ENCODE measurements at places on chromosomes 5 and 9. TPM values are rescaled to one million over a fixed set of nuclear protein-coding genes. Genes with fewer than 3 reads are reported as not detected.

The GFRA3 gene
- total RNA-seq: not detected

DNA sequence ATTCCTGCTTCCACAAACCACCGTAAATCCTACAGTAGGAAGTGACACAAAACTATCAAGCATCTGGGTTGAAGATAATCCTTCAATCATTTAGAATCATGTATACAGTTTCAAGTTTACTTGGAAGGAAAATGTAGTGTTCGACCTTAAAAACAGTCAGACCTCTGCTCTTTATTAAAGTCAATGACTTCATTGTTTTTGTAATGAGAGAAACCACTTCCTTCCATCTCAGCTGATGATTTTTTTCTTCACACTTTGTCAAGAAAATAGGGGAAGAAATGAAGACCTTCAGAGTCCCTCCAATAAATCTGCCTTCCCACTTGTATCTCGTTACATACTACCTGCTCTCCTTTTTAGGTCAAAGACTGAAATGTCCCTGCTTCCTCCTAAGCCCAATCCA, 30.1 kb downstream of the TUSC1 start:
- no peaks in the 10 kb centered on the region for H3K27me3 ChIP-seq
- H3K4me3 ChIP-seq: no peak overlapping the region
- no peak for DNase-seq
- no peaks in the 10 kb centered on the region for H3K4me1 ChIP-seq
- H3K36me3 ChIP-seq: no peaks in the 10 kb centered on the region

GRCh38 chr9:135240222-135240621, 152.8 kb downstream of the OLFM1 start:
- no peak for DNase-seq
- no peaks in the 10 kb centered on the region for H3K4me1 ChIP-seq
- no peak overlapping the region for H3K27ac ChIP-seq
- H3K27me3 ChIP-seq: no peaks in the 10 kb centered on the region

DNA sequence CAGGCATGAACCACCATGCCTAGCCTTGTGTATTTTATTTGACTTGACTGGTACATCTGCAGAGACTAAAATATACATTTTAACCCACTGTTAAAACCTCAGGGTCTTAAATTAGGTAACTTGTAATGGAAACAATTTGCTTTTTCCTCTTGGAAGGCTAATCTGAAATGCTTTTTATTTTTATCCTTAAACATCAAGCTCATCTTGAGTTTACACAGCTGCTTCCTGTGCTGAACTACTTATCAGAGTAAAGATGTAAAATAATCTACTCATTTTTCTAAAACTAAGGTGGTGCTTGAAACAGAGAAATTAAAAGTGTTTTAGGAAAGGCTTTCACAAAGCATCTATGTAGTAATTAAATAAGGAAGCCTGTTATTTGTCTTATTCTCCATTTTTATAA, 144.1 kb downstream of the ENTREP1 start:
- no peak overlapping the region for H3K4me3 ChIP-seq
- DNase-seq: no peak
- H3K36me3 ChIP-seq: no peaks in the 10 kb centered on the region

DNA sequence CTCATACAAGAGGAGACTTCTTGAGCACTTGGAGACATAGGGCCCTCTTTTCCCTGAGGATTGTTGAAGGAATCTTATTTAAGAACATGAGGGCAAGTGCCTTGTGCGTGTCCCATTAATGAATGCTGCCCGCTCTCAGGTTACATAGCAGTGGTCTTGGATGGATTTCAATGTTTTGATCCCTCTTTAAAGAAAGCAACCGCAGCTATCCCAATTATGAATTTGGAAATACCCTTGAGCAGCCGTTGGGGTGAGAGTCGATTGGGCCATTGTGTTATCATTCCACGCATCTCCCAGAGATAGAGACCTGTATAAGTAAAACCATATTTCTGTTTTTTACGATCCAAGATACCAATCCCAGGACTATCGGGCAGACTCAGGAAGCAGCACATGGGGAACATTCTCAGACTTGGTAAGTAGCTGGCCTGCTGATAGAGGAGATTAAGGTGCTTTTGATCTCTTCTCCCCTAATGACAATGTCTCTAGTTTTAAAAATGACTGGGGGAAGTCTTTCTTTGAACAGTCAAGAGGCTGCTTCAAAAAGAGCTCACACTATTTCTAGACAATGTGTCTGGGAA, 145.3 kb downstream of the MACROH2A1 start:
- H3K27me3 ChIP-seq: no peaks in the 10 kb centered on the region
- DNase-seq: no peak
- H3K27ac ChIP-seq: no peak overlapping the region

The KIF12 gene
- total RNA-seq: not detected

The ZNF883 gene
- 1.2 TPM for total RNA-seq

All from CD8-positive, alpha-beta memory T cell (primary cell).